ENCODE measurements at places on chromosomes 12 and 14. TPM values are rescaled to one million over a fixed set of nuclear protein-coding genes. Genes with fewer than 3 reads are reported as not detected.
A peak's percentile ranks its signal among the peaks of the same experiment; 100 is the strongest.

CLSTN3 gene
- 4.0 TPM for polyA plus RNA-seq

ARHGAP9 gene
- polyA plus RNA-seq: 5.8 TPM

GLIPR1L2 gene
- 0.93 TPM for polyA plus RNA-seq

FOXA1 gene
- 17.4 TPM for polyA plus RNA-seq

SERPINA9 gene
- polyA plus RNA-seq: 1.1 TPM

SRRM4 gene
- 0.25 TPM for polyA plus RNA-seq

- H3K4me1 ChIP-seq: no peaks in the 10 kb centered on the region
- no peak for DNase-seq
- no peak overlapping the region for H3K27ac ChIP-seq
- no peak overlapping the region for H3K4me3 ChIP-seq
- no peaks in the 10 kb centered on the region for H3K36me3 ChIP-seq
Observed at GRCh38 chr12:122788387-122788786, 14.0 kb downstream of the CCDC62 start.

DNA sequence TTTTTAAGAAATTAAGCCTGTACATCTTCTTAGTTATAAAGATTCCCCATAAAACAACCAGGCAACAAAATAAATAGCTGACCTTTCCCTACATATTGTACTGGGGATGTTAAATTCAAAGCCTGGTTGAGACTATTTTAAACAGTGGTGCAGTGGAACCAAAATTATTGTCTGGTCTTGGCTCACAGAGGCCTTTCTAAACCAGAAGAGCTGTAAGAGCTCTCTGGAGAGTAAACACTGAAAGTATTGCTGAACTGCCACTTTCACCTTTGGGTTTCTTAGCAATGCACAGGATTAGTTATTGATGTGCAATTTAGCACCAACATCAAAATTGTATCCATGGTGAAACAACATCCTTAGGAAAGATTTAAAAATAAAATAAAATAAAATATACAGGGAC is 20.6 kb downstream of the RACGAP1 start:
- no peak for DNase-seq
- peaks cover 25% of the 10 kb centered on the region for H3K36me3 ChIP-seq
- H3K4me1 ChIP-seq: no peaks in the 10 kb centered on the region
- H3K27ac ChIP-seq: no peak overlapping the region
- H3K4me3 ChIP-seq: no peak overlapping the region

DNA sequence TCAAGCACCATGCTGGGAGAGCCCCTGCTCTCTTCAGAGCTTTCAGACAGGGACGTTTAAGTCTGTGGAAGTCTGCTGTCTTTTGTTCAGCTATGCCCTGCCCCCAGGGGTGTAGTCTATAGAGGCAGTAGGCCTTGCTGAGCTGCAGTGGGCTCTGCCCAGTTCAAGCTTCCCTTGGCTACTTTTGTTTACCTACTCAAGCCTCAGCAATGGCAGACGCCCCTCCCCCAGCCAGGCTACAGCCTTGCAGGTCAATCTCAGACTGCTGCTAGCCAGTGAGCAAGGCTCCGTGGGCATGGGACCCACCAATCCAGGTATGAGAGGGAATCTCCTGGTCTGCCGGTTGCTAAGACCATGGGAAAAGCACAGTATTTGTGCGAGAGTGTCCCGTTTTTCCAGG is 37.4 kb upstream of the C12orf71 start:
- DNase-seq: no peak
- no peaks in the 10 kb centered on the region for H3K27me3 ChIP-seq
- H3K4me3 ChIP-seq: no peak overlapping the region
- H3K36me3 ChIP-seq: no peaks in the 10 kb centered on the region
- H3K4me1 ChIP-seq: no peaks in the 10 kb centered on the region
- no peak overlapping the region for H3K27ac ChIP-seq

DNA sequence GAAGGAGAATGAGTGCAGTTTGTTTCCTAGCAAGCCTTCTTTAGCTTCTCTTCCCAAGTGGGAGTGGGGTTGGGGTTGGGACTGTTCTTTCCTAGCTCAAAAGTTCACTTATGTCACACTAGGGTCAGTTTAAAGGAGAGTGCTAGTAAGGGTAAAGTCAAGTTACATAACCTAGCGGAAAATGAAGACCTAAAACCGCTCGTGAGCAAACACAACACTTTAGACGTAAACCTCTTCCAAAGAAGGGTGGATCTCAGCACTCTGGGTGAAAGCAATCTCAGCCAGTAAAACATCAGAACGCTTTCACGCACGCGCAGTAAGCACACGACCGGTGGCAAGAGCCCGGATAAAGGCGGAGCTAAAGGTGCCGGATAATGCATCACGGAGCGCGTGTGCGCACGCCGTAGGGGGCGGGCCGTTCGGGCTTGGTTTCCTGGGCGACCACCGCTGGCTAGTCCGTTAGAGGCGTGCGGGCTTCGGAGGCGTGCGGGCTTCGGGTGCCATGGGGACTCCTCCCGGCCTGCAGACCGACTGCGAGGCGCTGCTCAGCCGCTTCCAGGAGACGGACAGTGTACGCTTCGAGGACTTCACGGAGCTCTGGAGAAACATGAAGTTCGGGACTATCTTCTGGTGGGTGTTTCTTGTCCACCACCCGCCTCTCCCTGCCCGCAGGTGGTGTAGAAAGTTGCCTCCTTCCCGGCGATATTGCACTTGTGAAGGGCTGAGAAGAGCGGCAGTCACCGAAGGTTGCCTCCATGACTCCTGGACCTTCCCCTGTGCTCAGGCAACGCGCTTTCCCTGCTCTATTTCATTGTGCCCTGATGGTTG is at the start of gene SNAPC1:
SNAPC1 (plus strand) TSS at position 462 of the 828 bp plus-strand sequence; CDS start at position 503, 41 bp downstream.
- H3K36me3 ChIP-seq: no peaks in the 10 kb centered on the region
- DNase-seq: peak; percentile 100
- peak within 1 kb of the TSS; percentile 82 for H3K4me3 ChIP-seq
- no peaks in the 10 kb centered on the region for H3K27me3 ChIP-seq

GRCh38 chr12:29980304-29980703 is 196.6 kb upstream of the TMTC1 start:
- H3K27ac ChIP-seq: no peak overlapping the region
- H3K4me1 ChIP-seq: no peaks in the 10 kb centered on the region
- no peak overlapping the region for H3K4me3 ChIP-seq
- no peak for DNase-seq
- no peaks in the 10 kb centered on the region for H3K36me3 ChIP-seq

GRCh38 chr14:31489691-31490090 is 1.9 kb upstream of the GPR33 start:
- no peak overlapping the region for H3K27ac ChIP-seq
- no peaks in the 10 kb centered on the region for H3K27me3 ChIP-seq
- DNase-seq: no peak
- H3K4me1 ChIP-seq: no peaks in the 10 kb centered on the region
- no peak overlapping the region for H3K4me3 ChIP-seq

- no peaks in the 10 kb centered on the region for H3K27me3 ChIP-seq
- no peaks in the 10 kb centered on the region for H3K36me3 ChIP-seq
- H3K4me3 ChIP-seq: no peak overlapping the region
- no peak for DNase-seq
- H3K27ac ChIP-seq: no peak overlapping the region
- no peaks in the 10 kb centered on the region for H3K4me1 ChIP-seq
Observed at GRCh38 chr12:13084898-13085640, 18.4 kb downstream of the GSG1 start.

- no peaks in the 10 kb centered on the region for H3K27me3 ChIP-seq
- H3K36me3 ChIP-seq: no peaks in the 10 kb centered on the region
- H3K27ac ChIP-seq: no peak overlapping the region
- H3K4me1 ChIP-seq: no peaks in the 10 kb centered on the region
Observed at GRCh38 chr14:35254736-35255135, 37.4 kb upstream of the PSMA6 start.

- no peak overlapping the region for H3K27ac ChIP-seq
- no peaks in the 10 kb centered on the region for H3K4me1 ChIP-seq
- H3K36me3 ChIP-seq: no peaks in the 10 kb centered on the region
- no peaks in the 10 kb centered on the region for H3K27me3 ChIP-seq
- no peak overlapping the region for H3K4me3 ChIP-seq
Observed at GRCh38 chr12:59329462-59329861, 266.4 kb upstream of the SLC16A7 start.

DNA sequence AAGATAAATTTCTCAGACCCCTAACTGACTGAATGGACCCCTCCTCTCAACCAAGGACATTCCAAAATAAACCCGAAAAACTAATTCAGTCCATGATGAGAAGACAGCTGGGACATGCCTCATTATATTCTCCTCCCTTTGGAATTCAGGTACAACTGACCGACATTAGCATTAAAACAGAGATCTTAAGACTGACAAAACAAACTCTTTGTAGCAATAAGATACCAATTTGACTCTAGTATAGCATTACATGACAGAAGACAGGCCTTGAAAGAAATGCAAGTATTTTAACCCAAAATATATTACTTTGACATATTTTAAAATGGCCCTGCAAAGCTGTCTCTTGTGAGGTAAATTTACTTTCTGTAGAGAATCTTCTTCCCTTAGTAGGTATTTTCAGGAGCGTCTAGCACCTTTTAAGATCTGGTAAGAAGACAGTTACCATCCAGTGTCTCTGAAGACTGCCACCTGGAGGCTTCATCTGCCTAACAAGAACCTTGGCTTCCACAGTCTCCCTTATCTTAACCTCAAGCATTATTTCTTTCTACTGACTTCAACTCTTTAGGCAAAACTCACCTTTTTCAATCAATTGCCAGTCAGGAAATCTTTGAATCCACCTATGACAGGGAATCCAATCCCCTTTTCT is 957.5 kb downstream of the SLC6A15 start:
- no peak overlapping the region for H3K27ac ChIP-seq
- no peaks in the 10 kb centered on the region for H3K27me3 ChIP-seq
- no peaks in the 10 kb centered on the region for H3K4me1 ChIP-seq
- no peak overlapping the region for H3K4me3 ChIP-seq
- peak; percentile 6 for DNase-seq
- no peaks in the 10 kb centered on the region for H3K36me3 ChIP-seq

- H3K4me1 ChIP-seq: peaks cover 18% of the 10 kb centered on the region
- no peak overlapping the region for H3K4me3 ChIP-seq
- peak; percentile 7 for DNase-seq
- H3K27me3 ChIP-seq: no peaks in the 10 kb centered on the region
- no peak overlapping the region for H3K27ac ChIP-seq
Observed at GRCh38 chr14:99516871-99517642, 35.8 kb downstream of the CCNK start.

DNA sequence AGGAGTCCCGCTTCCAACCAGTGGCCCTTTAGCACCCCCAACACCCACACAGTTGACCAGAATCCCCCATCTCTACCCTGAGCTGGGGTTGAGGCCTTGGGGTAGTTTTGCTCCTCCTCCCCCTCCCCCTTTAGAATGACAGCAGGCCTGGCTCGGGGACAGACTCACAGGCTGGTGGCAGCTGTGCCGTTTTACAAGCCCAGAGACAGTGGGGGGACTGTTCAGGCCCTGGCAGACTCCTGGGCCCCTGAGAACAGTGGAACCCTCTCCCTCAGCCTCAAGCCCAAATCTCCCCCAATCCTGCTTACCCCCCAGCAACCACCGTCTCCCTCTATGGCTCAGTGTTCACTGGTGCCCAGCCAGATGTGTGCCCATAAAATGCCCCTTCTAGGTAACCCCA is 10.1 kb downstream of the TMEM119 start:
- H3K4me3 ChIP-seq: no peak overlapping the region
- no peaks in the 10 kb centered on the region for H3K36me3 ChIP-seq
- peaks cover 22% of the 10 kb centered on the region for H3K27me3 ChIP-seq
- H3K27ac ChIP-seq: no peak overlapping the region

DNA sequence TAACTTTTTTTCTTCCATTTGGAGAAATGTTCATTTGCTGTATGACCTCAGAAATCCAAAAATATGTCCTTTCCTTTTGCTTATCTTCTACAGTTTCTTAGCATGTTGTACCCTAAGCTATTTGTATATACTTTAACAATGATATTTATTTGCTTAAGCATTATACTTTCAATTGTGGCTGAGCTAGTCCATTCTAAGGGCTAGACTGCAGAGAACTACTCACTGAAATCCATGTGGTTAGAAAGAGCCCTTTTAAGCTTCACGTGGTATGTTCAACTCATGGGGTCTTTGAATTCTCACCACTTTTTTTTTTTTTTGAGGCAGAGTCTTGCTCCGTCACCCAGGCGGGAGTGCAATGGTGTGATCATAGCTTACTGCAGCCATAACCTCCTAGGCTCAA is 122.5 kb downstream of the HMGA2 start:
- H3K27me3 ChIP-seq: no peaks in the 10 kb centered on the region
- no peak overlapping the region for H3K4me3 ChIP-seq
- H3K4me1 ChIP-seq: peaks cover 13% of the 10 kb centered on the region
- H3K36me3 ChIP-seq: no peaks in the 10 kb centered on the region

DNA sequence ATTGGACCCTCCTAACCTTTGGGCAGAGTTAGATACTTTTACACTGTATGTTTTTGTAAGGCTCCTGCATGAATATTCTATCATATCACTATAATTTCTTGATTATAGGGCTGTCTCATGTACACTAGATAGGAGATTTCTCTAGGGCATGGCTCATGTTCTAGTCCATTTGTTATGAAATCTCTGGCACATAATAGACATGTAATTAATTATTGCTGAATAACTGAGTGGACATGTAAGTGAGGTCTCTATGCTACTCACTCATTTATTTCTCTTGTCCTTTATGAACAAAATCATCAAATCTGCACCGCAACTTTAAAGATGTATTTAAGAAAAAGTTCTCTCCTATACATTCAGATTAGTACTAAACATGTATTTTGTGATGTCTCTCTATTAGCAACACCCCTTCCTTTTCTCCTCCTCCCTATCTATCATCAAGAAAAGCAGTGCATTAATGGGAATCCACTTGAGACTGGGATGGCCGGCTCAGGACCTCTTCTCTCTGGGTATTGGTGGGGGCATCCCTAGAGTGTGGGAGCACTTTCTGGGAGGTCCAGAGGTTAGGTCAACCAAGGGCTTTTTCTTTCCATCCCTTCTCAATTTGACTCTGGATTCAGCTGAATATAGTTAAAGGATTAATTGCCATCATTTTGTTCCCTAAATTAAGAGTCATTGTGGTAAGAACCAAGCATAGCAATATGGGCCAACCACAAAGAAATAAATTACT is 168.0 kb upstream of the HMGA2 start:
- H3K27me3 ChIP-seq: no peaks in the 10 kb centered on the region

DNA sequence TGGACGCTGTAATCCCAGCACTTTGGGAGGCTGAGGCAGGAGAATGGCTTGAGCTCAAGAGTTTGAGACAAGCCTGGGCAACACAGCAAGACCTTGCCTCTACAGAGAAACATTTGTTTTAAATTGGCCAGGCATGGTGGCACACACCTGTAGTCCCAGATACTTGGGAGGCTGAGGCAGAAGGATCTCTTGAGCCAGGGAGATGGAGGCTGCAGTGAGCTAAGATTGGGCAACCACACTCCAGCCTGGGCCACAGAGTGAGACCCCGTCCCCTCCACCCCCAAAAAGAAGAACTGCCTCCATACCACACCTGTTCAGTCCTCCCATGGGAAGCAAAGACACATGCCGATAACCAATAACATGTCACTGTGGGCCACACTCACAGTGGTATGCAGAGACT is 19.2 kb downstream of the CCDC85C start:
- no peak overlapping the region for H3K4me3 ChIP-seq
- no peak overlapping the region for H3K27ac ChIP-seq
- H3K27me3 ChIP-seq: no peaks in the 10 kb centered on the region
- no peak for DNase-seq
- peaks cover 60% of the 10 kb centered on the region for H3K4me1 ChIP-seq

DNA sequence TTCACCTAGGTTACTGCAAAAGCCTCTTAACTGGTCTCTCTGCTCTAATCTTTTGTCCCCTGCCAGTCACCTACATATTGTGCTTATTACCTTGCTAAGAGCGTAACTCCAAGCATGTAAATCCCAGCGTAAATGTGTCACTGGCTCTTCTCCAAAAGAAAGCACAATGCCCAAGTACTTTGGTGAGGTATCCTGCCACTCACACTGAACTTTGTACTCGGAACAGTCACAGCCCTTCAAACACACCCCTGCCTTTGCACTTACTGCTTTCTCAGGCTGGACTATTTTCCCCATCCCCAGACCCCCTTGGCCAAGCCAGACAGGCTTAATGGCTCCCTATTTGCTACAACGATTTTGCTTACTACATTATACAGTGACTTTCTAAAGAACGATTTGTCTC is 31.7 kb downstream of the GALNT4 start:
- H3K27ac ChIP-seq: peak overlapping the region; percentile 73
- H3K36me3 ChIP-seq: peaks cover 45% of the 10 kb centered on the region
- H3K27me3 ChIP-seq: no peaks in the 10 kb centered on the region
- peak; percentile 84 for DNase-seq
- H3K4me1 ChIP-seq: peaks cover 35% of the 10 kb centered on the region

Data from stomach (tissue), 19 donors.